ENCODE measurements at places on chromosomes 2 and 18.

DNA sequence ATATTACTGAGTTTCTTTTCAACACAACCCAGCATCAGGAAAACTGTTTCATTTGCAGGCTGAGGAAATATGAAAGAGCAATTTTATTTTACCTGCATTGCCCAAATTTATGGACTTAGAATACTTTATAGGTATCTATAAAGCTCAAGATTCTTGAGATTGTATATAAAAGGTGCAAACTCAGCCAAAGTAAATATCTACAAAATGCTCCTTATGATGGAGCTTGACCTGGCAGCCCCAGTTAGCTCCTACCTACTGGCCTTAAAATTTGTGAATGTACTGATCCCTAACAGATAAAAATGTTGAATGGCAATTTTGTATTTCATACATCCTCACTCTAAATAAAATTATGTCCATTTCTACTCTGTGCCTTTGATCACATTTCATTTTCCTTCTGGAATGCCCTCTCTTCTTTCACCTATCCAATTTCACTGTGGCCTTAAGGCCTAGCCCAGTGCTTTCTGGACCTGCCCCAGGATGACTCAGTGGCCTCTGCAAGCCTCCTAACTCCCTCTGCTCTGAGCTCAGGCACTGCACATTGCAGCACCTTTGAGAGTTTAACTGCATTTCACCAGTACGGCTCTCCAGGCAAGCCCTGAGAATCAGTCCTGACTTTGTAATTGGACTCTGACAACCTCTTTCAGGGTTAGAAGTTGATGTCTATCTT lies 125.9 kb downstream of the ANTXR1 start:
- no peak for DNase-seq

- no peak for DNase-seq
Observed at GRCh38 chr2:120539937-120540718, 194.2 kb downstream of the INHBB start.

DNA sequence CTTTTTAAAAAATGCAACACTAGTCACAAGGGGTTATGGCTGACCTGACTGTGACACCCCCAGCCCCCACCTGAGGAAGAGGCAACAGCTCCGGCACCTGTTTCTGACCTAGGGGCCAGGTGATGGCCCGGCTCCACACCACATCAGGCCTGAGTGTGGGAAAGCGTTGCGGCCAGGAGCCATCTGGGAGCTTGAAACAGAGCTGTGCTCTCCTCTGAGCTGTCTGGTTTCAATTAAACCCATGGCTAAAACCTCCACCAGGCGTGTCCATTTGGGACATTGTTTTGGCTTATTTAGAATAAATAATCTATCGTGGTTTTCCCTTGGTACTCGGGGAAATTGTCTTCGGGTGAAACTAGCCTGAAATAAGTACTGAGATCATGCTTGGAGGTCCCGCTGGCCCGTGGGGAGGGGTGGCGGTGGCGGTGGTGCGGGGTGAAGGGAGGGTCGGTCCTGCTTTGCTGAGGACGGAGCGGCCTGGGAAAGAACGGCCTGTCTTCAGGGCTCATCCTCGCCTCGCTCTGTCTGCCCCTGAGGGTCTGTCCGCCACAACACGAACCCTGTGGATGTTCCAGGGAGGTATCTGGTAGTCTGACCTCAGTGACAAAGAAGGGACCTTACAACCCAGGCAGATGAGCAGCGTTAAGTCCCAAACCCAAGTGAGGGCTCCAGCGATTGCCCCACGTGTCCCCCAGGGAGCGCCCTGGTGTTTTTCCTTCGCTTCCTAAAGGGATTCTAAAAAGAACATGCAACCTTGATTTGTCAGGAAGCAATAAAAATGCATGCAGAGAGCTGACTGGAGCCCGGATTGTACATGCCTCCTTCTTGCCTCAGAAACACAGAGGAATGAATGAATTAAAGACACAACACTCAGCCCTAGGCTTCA lies 58.7 kb downstream of the IL1RL2 start:
- DNase-seq, result no peak

DNA sequence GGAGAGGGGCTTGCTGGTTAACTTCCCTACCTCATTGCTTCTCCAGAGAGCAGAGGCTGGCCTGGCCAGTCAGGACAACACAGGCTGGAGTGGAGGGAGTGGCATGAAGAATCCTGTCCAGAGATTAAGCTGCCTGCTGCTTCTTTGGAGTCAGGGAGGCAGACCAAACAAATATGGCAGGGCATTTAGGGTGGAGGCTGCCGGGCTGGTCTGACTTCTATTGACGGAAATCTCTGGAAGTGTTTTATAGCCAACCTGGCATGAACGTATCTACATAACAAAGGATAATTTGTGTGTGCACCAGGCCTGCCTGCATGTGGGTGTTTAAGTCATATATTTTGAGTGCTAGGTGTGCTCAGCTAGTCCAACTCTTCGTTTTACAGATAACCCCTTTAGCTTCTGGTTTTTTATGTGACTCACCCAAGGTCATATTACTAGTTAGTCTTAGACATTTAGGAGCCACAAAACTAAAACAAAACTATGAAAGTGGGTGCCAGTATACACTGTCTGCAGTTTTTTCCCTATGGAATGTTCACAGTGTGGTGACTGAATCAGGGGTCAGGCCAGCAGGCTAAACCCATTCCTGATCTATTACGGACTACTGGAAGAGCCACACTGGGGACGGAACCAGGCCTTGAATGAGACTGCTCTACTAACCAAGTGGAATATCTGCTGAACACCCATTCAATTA lies 5.5 kb downstream of the NPC1 start:
- DNase-seq, result no peak
